ENCODE measurements at places on chromosomes 6 and 20. TPM values are rescaled to one million over a fixed set of nuclear protein-coding genes. Genes with fewer than 3 reads are reported as not detected.

GRCh38 chr6:147222160-147222838 is 18.1 kb downstream of the STXBP5 start:
- DNase-seq = no peak

DNA sequence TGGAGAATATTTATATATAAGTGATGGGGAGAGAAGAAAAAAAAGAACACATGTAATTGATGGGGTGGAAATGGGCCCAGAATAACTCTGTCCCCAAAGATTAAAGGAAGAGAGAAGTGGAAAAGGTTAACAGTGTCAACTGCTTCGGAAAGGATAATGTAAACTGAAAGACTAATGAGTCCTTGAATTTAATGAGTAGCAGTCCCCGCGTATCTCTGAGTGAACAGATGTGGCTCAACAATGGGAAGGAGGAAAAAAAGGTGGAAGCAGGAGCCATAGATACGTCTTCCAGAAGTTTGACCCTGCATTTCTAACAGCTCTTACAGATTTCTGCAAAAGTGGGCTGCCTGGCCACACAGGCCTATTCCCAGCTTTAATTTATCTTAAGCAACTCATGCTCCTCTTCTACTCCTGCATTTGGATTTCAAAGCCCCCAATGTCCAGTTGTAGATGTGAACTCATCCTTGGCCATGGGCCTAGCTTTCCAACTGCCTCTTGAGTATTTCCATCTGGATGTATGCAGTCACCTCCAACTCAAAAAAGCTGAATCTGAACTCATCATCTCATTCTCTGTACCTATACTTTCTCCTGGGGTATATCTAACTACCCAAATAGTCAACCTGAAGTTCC is 61.3 kb downstream of the DST start:
- no peak for DNase-seq

DNA sequence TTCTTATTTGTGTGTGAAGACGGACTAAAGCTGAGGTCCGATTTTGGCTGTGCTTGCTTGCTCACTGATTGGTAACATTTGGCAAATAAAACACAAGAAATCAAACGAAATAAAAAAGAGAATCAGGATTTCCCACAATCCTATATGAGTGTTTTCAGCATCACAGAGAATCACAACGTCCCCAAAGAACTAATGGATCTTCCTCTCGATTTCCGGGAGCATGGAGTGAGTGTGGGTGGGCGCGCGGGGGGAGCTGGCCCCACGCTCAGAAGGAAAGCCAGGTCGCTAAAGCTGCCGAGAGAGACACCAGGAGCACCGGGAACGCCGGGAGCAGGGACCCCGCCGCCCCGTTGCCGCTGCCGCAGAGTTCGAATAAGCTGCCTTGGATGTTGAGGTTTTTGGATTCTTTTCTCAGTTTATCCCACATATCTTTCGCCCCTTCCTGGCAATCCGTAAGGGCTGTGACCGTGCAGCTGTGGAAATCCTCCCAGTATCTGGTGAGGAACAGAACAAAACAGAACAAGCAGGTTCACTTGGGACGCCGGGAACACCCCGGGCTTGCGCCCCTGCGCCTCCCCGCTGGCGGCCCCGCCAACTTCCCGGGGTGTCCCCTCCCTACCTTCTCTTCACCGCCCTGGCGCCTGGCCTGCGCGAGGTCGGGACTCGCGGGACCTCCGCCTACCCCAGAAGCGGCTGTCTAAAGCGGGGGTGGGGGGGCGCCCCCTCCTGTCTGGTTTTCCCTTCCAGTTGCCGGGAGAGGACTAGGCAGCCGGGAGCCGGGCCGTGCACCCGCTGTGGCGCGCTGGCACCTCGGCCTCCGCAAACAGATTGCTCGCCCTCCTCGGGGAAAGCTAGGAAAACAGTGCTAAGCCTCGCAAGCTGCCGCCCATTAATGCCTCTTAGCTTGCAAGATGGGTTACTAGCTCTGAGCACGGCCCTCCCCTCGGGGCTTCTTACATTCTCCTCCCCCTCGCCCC is 7.7 kb downstream of the NRN1 start:
- no peak for DNase-seq

HLA-DRB1 gene
- 82.5 TPM for total RNA-seq

GRCh38 chr6:4645713-4646360 is 130.4 kb upstream of the CDYL start:
- no peak for DNase-seq

DNA sequence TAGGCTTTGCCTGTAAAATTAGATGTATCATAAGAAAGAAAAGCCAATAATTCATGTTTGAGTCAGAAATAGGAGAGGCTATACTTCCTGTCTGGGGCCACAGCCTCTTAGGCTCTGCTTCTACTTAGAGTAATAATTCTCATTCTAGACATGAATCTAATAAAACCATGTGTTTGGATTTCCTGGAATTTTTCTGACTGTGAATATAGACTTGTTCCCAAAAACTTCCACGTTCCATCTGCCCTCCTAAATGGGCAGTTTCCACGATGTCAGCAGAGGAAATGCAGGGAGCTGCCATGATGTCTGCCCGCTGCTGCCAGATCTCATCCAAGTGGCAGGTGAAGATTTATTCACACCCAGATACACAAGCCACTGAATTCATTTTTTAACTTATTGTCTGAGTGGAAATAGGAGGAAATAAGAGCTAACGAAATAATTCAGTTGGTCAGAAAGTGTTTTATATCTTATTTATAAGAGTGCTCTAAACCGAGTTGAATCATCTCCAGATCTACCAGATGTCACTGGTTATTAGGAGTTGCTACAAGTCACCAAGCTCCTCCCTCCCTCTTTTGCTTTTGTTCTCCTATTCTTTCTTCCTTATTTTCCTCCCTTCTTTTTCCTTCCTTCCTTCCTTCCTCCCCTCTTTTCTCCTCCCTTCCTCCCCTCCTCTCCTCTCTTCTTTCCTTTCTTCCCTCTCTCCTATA is 69.3 kb downstream of the ALDH8A1 start:
- DNase-seq = no peak

GRCh38 chr6:149964308-149965193 is 808 bp downstream of the ULBP1 start:
- DNase-seq = no peak

- DNase-seq = no peak
Observed at GRCh38 chr20:56865055-56865454, 235.9 kb downstream of the TFAP2C start.

GRCh38 chr6:106512048-106512967 is 117.0 kb downstream of the RTN4IP1 start:
- no peak for DNase-seq

PBOV1 gene
- not detected for total RNA-seq

TTLL9 gene
- not detected for total RNA-seq

DNA sequence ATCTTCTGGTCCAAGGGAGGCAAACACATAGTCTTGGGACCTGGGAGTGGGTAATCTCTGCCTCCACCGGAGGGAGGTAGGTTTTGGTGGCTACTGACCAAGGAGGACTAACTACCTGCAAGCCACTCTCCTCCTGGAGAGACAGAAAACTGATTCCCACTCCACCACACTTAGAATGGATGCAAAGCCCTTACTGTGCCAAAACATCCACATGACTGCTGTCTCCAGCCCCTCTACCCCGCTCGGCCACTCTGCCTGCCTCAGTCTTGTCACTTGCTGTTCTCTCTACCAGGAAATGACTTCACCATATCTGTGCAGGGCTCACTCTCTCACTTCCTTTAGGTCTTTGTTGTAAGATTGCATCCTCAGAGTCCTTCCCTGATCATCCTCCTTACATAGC is 129.5 kb upstream of the ARG1 start:
- DNase-seq = no peak

- DNase-seq = no peak
Observed at GRCh38 chr6:100620085-100620840, 155.5 kb upstream of the SIM1 start.

DNA sequence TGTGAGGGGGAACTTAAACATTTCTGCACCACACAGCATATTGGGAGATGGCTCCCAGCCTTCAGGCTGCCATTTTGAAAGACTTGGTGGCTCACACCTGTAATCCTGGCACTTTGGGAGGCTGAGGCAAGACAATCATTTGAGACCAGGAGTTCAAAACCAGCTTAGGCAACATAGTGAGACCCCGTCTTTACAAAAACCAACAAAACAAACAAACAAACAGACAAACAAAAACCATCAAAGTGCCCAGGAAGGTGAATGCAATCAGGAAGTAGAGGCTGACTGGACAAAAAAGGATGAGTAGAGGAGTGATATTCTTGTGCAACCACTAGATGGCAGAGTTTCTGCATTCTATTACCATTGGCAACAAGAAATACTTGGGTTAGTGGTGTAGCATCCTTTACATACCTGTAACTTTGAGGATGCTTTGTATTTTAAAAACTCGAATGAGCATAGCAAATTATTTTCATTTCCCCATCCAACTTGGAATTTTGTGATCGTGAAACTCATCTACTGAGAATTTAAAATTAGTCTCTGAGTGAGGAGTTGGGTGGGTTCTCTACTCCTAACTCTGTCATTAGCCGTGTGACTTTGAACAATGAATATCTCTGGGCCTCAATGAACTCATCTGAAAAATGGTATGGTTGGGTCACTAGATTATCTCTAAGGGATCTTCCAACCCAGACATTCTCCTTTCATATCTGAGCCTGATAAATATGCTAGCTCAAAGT is 84.4 kb downstream of the CRYBG1 start:
- DNase-seq = no peak

HCK gene
- 16.8 TPM for total RNA-seq

DNA sequence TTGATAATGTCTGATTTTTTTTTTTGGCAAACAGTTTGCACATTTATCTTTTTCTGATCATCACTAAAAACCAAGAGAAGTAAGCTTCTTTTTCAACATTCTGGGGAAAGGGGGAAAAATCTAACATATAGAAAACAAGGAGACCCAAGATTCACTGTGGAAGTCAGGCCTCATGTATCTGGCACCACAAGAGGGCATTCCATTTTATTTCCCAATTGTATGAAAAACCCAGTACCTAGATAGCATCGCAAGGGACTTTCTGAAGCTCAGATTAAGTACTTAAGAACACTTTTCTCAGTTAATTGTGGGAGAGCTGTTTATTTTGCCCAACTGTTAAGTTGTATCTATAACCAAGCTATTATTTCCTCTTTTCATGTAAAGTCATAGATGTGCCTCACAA is 152.9 kb downstream of the KLHL32 start:
- DNase-seq = no peak

DNA sequence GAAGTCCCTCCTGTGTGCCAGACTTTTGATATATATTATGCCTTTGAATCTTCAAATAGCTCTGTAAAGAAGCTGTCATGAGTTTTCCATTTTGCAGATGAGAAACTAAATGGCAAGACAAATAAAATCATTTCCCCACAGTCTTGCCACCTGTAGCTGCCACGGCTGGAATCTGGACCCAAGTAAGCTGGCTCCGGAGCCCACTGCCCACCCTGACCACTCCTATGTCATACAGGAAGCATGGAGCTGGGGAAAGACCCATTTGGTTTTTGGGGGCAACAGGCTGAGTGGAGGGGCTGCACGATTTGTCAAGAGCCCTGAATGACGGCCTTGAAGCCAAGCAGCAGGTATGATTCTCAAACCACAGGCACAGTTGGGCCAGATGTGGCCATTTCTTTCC is 10.0 kb upstream of the SIRPA start:
- DNase-seq = no peak

DNA sequence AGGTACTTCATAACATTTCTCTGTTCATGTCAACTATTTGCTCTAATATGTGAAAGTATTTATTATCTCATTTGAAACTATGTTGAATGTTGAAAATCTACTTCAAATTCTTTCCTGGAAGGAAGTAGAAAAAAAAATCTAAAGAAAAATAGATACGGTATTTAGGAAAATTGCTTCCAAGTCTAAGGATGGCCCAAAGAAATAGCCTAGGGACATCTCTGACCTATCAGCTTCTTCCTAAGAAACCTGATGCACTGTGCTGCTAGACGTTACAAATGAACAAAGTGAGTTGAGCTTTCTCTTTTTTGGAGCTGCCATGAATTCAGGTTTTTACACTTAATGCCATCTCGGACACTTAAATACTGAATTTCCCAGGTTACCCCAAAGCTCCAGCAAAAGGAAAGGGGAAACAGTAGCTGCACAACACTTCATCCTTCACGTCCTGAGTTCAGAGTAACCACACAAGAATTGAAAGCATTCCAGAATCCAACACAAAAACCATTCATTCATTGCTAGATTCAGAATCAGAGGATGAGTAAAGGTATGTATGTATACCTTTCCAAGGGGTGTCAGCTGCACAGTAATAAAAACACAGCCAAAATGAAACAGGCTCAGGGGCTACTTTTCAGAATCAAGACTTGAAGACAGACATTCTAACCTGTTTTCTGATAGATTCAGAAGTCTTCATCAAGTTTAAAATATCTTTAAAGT is 7.9 kb downstream of the RMND1 start:
- DNase-seq = no peak

DNA sequence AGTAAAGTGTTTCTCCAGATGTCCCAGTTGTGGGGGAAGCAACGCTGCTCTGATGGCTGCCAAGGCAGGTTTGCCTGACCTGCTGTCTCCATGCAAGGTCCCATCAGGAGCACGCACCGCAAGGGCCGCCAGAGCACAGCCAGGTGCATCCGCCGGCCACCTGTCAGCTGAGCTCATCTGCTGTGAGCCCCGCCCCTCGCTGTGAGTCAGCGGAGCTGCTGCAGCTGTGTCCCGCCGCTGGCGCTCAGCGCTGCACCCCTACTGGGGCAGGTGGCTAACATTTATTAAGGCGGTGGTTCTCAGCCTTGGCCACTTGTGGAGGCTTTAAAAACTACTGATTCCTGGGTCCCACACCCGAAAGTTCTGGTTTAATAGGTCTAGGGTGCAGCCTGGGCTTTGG is 225.7 kb downstream of the UST start:
- DNase-seq = no peak

- no peak for DNase-seq
Observed at GRCh38 chr6:160178271-160178670, 56.7 kb downstream of the SLC22A1 start.

PHACTR1 gene
- total RNA-seq = 8.4 TPM

GRCh38 chr6:149033454-149033853 is 284.1 kb upstream of the TAB2 start:
- DNase-seq = no peak

Measured in ascending aorta (tissue), 2 donors.